ENCODE measurements at places on chromosomes 2 and 18.

DNA sequence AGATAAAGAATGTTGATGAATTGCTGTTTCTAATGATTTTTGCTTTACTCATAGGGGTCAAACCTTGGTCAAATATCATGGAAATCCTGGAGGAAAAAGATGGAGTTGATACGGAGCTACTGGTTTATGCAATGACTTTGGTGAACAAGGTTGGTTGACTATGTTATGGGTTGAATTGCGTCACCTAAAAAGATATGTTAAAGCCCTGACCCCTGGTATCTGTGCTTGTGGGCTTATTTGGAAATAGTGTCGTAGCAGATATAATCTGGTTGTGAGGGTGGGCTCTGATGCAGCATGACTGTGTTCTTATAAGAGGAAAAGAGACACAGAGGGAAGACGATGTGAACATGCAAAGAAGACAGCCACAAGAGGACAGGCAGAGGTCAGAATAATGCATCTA is 226.2 kb downstream of the TPGS2 start:
- DNase-seq, result no peak

DNA sequence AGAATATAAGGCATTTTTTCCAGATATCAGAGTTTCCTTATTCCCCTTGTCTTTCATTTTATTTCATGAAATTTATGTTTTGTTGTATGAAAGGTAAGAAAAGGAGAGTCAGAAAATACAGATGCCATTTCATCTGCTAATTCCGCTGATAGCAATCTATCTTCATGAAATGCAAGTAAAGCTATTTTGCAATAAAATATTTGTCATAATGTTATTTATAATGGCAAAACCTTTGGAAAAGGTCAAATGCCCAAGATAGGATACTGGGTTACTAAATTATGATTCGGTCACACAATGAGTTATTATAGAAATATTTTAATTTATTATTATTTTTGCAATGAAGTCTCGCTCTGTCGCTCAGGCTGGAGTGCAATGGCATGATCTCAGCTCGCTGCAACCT is 124.2 kb downstream of the SPP2 start:
- DNase-seq, result no peak

DNA sequence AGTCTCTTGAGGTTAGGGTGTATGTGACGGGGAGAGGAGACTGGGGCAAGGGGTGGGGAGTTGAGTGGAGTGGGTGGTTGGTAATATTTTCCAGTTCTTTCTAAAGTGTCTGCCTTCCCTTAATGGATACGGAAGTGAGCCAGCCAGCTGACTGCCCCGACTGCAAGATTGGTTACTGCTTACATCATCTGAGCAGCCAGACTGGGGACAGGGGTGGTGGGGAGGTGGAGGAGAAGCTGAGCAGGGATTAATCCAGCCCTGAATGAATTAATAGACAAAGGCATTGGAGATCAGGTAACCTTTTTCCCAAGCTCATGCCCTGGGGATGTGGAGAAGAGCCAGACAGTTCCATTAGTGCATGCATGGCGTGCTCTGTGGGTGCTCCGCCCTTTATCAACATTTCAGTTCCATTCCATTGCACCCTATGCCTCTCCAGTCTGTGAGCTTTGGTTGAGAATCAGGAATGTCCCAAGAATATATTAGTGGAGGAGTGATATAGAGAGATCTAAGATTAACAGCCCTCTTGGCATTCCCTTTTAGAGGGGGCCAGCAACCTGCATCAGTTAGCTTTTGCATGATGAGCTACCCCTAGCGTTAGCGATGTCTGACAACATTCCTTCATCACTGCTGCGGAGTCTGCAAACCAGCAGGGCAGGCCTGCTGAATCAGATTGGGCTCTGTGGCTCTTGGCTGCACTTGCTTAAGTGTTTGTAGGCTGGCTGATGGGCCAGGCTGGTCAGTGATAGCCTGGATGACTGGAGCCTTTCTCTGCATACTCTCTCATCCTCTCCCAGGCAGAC is 67.4 kb downstream of the TNP1 start:
- DNase-seq, result no peak

- no peak for DNase-seq
Measured at GRCh38 chr2:10220045-10220901, 82.4 kb upstream of the HPCAL1 start.

- DNase-seq, result no peak
Measured at GRCh38 chr2:3292416-3292815, 85.2 kb downstream of the EIPR1 start.

DNA sequence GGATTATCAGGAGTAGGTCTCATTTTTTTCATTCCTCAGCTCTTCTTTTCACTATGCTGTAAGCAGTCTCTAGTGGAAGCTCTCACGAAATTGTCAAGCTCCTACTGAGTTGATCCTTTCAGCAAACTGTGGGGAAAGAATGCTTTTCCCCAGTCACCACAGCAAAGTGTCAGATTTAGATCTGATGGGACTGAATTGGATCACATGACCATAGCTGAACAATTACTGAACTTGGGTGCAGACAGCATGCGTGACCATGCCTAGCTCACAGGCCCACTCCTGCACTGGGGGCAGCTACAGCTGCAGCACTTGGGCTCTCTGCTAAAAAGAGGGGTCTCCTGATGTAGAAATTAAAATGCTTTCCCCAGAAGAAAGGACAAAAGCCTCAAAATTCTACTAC is 3.1 kb downstream of the ARHGAP15 start:
- no peak for DNase-seq

GRCh38 chr18:3782901-3783300 is 332.9 kb downstream of the TGIF1 start:
- no peak for DNase-seq

- no peak for DNase-seq
Measured at GRCh38 chr18:30081122-30081521, 961.4 kb downstream of the DSC3 start.

GRCh38 chr2:139194546-139194945 is 414.4 kb upstream of the NXPH2 start:
- DNase-seq, result no peak

DNA sequence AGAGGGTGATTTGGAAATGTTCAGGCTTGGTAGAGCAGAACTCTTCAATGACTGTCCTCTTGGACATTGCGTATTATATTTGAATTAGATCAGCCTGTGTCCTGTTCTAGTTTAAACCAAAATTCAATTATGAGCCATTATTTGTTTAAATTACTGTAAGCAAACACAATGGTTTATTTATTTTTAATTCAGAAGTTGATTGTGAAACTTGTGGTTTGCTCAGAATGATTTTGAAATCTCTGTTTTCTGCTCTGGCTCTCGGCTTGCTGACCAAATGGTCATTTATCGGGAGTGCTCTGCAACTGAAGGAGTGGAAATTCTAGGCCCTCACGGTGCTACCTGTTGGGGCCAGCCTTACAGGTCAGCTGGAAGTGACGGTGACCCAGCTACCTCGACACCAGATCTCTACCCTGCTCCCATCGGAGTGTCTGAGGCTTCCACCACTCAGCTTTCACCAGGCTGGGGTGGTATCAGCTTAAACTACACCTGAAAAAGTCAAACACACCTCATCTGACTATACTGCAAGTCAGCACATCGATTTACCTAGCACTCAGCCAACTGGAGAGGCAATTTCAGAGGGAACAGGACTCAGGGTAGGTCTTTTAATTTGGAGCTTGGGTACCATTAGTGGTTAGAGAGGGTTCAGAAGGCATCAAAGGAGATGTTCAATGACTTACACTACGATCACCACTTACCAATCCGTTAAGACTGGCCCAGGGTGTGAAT is 36.8 kb upstream of the GPD2 start:
- no peak for DNase-seq

GRCh38 chr2:118371515-118371914 is 283.2 kb downstream of the INSIG2 start:
- peak; percentile 51 for DNase-seq

GRCh38 chr2:70141902-70142589 is 48.8 kb downstream of the C2orf42 start:
- no peak for DNase-seq

DNA sequence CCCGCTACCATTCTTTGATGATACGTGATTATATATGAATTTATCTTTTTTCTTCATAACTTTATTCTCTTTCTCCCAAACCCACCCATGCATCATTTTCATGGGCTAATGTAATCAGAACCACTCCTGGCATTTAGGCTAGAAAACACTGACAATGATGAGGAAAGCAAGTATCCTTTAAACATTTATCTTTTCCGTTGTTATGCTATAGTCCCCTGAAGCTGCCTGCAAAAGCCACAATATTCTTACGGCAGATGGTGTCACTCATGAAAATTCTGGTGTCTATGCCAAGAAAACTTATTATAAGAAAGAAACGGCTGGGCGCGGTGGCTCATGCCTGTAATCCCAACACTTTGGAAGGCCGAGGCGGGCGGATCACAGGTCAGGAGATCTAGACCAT is 221.8 kb upstream of the CTAGE1 start:
- no peak for DNase-seq

DNA sequence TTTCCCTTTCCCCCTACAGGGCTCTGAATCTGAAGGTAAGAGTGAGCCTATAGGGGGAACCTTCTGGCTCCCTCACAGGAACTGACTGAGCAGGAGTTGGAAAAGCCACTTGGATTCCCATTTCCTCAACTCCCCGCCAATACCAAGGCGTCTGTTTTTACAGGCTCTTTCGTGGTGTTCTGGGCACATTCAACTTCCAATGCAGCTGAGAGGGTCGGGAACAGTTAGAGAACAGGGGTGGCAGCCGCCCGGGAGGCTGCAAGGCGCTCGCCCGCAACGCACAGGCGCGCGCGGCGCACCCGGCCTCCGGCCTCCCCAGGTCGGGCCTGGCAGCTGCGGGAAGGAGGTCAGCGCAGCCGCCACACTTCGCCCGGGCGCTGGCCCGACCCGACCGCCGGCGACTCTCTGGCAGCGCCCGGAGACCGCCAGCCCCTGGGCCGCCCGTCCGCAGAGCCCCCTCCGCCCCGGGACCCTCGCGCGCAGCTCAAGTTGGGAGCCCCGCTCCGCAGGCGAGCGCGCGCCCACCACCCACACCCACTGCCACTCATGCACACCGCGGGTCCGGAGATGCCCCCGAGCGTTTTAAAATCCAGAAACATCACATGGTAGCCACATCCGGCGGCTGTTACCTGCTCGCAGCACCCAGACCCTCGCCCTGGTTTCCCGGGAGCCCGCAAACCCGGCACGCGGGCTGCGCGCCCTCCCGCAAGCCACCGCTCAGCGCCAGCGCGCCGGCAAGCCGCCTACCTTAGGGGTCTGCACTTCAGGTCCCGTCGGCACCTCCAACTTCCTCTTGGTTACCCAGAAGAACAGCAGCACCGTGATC is 816 bp downstream of the GALNT14 start:
- DNase-seq, result peak; percentile 38

GRCh38 chr2:10193851-10194820 is 71.6 kb downstream of the RRM2 start:
- DNase-seq, result no peak

DNA sequence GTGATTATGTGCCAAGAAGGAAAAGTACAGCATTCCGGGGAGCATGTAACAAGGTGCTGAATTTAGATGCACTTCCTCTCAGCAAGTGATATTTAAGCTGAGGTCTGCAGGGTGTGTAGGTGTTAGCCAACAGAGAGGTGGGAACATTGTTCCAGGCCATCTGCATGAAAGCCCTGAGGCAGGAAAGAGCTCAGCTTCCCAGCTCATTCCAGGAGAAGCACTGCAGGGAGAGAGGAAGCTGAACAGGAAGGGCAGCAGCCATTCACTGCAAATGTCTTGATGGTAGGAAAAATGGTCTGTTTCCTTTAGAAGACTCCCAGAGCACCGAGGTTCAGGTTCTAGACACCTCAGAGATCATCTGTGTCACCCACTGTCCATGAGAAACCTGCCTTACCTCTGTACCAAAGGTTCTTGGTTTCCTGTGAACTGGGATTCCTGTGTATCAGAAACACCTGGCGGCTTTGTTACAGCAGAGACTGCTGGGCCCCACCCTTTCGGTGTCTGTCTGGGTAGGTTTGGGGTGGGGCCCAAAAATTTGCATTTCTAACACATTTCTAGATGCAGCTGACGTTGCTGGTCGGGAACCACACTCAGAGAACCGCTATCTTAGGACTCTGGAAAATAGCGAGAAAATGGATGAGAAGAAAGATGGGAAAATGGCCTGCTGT is 84.0 kb downstream of the RTN4 start:
- DNase-seq, result peak; percentile 42

DNA sequence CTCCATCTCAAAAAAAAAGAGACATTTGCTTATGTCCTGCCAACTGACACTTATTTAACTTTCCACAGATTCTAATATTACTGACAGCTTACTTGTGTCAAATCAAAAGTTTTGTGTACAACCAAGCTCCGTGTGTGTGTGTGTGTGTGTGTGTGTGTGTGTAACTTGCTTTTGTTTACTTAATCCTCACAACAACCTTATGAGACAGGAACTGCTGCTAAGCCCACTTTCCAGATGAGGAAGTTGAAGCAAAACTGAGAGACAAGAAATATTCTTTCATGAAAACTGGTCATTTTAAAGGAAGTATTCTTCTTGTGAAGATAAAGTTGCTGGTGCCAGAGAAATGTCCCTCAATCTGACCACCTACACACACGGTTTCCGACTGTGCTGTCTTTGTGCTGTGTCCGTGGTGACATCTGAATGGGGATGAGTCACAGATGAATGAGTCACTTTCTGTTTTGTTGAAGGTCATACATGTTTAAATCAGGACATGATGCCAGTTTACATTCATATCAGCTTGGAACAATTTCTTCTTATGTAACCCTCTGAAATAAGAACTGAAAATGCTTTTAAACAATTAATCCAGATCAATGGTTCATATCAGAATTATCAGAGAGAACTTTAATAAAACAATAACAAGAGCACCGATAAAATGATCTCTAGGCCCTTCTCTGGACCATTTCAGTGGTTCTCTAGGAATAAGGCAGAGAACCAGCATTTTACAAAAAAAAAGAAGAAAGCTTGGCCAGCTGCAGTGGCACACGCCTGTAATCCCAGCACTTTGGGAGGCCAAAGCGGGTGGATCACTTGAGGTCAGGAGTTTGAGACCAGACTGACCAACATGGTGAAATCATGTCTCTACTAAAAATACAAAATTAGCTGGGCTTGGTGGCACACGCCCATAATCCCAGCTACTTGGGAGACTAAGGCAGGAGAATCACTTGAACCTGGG is 95.5 kb downstream of the THNSL2 start:
- DNase-seq, result no peak

DNA sequence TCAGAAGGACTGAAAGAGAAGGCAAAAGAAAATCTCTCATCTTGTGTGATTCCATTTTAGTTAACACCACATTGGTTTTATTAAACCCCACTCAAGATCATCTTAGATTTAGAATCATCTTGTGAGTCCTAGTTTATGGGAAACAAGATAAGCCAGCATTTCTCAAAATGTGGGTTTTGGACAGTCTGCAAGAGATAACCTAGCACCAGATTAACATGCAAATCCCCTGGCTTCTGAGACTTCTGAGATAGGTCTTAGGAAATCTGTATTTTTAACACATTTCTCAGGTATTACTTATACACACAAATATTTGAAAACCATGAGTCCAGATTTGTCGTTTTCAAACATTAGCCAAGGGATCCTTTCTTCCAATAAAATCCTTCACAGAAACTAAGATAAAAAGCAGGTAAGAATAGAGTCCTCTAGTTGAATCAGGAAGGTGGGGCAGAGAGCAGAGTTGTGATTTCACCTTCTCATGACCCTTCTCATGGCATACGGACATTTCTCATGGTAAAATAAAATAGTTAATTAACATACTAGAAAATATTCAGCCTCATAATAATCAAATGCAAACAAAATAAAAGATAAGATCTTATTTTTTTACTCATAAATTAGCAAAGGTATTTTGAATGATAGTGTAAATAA is 287.2 kb upstream of the FN1 start:
- no peak for DNase-seq

- no peak for DNase-seq
Measured at GRCh38 chr2:5077479-5078089, 614.6 kb upstream of the SOX11 start.

- DNase-seq, result no peak
Measured at GRCh38 chr2:16134436-16135165, 194.3 kb downstream of the MYCN start.
